ENCODE measurements at places on chromosomes 6 and 20. TPM values are rescaled to one million over a fixed set of nuclear protein-coding genes. Genes with fewer than 3 reads are reported as not detected.

Gene NNAT
- 576 TPM for total RNA-seq

Gene BMP2
- 6.7 TPM for total RNA-seq

Gene ENPP5
- 13.6 TPM for total RNA-seq

Gene SLC17A1
- not detected for total RNA-seq

Gene FAM217A
- total RNA-seq = not detected

Gene NCR2
- total RNA-seq = not detected

Gene SFTA2
- total RNA-seq = not detected

Gene KCNK17
- total RNA-seq = 0.69 TPM

Gene CPNE5
- 36.0 TPM for total RNA-seq

Gene BCAS1
- 11.8 TPM for total RNA-seq

Gene DLK2
- 8.3 TPM for total RNA-seq

Gene C6orf132
- total RNA-seq = 0.23 TPM

Gene FLRT3
- total RNA-seq = 45.4 TPM

Gene EFCAB8
- not detected for total RNA-seq

Gene SIRPG
- total RNA-seq = not detected

Gene LHFPL5
- total RNA-seq = 2.1 TPM

Gene CCN6
- total RNA-seq = not detected

Gene BMP6
- total RNA-seq = 5.1 TPM

Gene ZNF322
- 32.8 TPM for total RNA-seq

Gene C6orf58
- total RNA-seq = 1.2 TPM

Gene MAPK13
- total RNA-seq = 3.9 TPM

Gene RAMACL
- 2.1 TPM for total RNA-seq

Gene CPXM1
- 12.0 TPM for total RNA-seq

Gene TCF21
- under 0.01 TPM for total RNA-seq

Gene LAMA4
- 41.5 TPM for total RNA-seq

Gene OR2H2
- total RNA-seq = not detected

Gene OXT
- total RNA-seq = 46.4 TPM

Gene OPRM1
- 56.7 TPM for total RNA-seq

Gene MCHR2
- total RNA-seq = 1.6 TPM

Gene BIRC7
- not detected for total RNA-seq

Gene HEBP2
- total RNA-seq = 6.0 TPM

Gene RNF39
- total RNA-seq = not detected

Gene PRRT1
- 0.69 TPM for total RNA-seq

Gene COL9A3
- total RNA-seq = 7.8 TPM

Gene RSPH9
- 6.0 TPM for total RNA-seq

Gene SLC4A11
- not detected for total RNA-seq

Gene GTSF1L
- not detected for total RNA-seq

Gene CLIC5
- 6.9 TPM for total RNA-seq

Gene HS3ST5
- total RNA-seq = 26.1 TPM

Gene FIG4
- total RNA-seq = 76.4 TPM

Gene LY6G6F
- total RNA-seq = not detected

Gene SLC17A9
- total RNA-seq = 0.23 TPM

Gene SAMD5
- 26.3 TPM for total RNA-seq

All from diencephalon (tissue), 1 donor.